ENCODE measurements at places on chromosomes 5 and 9.
A peak's percentile ranks its signal among the peaks of the same experiment; 100 is the strongest.

DNA sequence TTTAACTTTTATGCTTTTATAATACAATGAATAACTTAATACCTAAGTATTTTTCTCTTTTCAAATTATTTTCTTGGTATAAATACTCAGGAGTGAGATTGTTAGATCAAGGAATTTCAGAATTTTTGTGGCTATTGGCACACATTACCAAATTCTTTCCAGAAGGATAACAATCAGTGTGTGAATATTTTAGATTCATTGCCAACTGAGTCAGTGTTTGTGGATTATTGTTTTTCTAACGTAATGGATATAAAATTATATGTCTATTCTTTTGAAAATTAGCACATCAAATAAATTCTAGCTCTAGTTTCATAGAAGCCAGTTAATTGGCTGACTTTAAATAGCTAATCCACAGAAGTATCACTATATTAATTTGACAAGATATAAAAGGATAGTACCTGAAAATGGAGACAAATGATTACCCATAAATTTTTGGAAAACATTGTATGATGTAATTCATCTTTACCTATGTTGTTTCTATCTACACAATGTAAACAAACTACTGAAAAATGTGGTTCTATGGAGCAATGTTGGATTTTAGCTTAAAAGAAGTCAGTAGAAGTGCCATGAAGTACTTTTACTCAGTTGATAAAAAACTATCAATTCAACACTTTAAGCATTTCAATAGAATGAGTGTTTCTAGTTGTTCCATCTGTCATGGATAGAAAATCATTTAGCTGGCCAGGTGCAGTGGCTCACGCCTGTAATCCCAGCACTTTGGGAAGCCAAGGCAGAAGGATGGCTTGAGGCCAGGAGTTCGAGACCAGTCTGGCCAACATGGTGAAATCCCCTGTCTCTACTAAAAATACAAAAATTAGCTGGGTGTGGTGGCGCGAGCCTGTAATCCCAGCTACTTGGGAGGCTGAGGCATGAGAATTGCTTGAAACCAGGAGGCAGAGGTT lies 185.1 kb downstream of the ADAMTSL1 start:
- no peak for DNase-seq

- no peak for DNase-seq
Measured at GRCh38 chr9:38337706-38338264, 54.7 kb upstream of the ALDH1B1 start.

- DNase-seq = no peak
Measured at GRCh38 chr5:133741818-133742355, 129.5 kb upstream of the FSTL4 start.

GRCh38 chr5:132437604-132438266 lies 52.8 kb downstream of the IRF1 start:
- peak; percentile 55 for DNase-seq

Measured in stimulated activated CD4-positive, alpha-beta T cell treated with anti-CD3 and anti-CD28 coated beads, Interleukin-4, amount 100 ng/mL, for 24 hours (primary cell).